ENCODE measurements at places on chromosomes 2 and 18. TPM values are rescaled to one million over a fixed set of nuclear protein-coding genes. Genes with fewer than 3 reads are reported as not detected.
A peak's percentile ranks its signal among the peaks of the same experiment; 100 is the strongest.

DNA sequence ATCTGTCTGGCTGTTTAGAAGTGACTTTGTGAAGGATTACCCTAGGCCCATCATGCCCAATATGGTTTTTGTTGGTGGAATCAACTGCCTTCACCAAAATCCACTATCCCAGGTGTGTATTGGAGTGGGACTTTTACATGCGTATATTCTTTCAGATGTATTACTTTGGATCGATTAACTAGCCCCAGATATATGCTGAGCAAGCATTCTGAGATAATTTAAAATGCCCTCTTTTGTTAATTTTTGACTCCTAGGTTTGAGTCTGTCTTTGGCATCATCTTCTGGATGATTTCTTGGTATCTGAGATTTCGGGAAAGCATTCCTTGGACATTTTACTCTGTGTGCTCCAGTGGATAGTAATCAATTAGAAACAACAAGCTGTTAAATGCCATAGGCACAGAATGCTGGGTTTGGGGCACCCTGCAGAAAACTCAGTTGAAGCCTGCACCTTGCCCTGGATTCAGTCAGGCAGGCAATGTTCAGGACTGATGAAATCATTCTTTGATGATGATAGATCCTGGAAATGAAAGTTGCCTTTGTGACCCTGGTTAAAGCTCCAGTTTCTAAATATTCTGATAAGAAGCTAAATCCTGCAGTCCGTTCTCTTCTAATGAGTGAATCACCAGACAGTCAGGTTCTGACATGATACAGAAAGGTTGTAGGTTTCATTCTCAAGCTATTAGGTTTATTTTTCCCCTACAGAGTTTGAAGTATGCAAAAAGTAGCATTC is 1.1 kb downstream of the UGT1A1 start:
- DNase-seq = no peak

- DNase-seq = no peak
Measured at GRCh38 chr2:41580806-41581205, 467.0 kb upstream of the PKDCC start.

DNA sequence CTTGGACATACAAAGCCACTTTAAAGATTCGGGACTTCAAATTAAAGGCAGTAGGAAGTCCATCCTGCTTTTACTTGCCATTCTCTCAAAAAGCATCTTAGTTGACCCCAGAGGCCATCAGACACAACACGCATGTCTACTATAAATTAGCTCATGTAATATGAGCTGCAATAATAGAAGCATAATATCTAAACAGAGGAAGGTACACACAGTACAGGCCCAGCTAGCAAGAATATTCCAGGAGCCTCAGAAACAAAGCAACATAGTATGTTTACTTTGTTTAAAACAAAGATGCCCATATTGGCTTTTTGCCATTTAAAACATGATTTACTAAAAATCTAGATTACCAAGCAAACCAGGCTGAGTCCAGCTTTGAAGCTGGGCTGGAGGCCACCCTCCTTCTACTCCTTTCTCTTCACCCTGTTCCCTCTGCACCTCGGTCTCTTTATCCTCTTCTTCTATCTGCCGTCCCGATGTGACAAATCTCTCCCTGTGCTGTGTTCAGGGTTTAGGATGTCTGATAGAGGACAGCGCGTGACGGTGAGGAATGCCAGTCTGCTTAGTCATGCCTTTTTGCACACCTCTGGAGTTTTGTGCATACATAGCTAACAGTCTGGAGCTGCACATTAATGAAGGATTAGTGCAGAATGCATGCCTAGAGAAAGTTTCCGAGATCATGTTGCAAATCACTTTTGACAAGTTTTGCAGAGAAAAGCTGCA is 28.2 kb downstream of the DTNA start:
- no peak for DNase-seq

DNA sequence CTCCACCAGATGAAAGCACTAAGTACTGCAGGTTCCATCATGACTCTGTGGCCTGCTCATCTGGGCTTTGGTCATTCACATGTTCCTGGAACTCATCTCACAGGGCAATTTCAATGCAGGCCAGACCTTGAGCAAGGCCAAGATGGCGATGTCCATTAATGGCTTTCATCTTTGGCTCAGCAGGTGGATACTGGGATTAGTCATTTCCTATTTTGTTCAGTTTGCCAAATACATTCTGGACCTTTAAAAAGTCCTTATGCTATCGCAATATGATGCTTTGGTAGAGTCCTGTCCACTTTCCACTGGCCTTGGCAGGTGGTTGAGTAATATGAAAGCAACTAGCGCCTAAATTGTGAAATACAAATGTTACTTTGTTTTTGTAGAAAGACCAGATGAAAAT is 170.1 kb upstream of the REV1 start:
- DNase-seq = no peak

GRCh38 chr2:237351796-237352195 is 62.2 kb downstream of the COL6A3 start:
- no peak for DNase-seq

DNA sequence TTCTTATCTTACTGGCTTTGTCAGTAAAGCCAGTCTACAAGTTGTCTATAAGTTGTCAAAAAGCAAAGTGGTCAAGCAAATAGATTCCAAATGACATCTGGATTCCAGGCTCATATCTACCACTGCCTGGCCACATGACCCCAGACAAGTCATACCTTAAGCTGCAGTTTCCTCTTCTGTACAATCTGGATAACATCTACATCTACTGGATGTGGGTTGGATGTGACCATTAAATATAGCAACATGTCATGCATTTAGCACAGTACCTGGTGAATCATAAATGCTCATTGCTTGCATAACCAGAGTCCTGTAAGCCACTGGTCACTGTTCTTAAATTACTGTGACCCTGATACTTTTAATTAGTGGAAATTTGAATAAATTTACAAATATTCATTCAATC is 16.8 kb downstream of the COBLL1 start:
- no peak for DNase-seq

GRCh38 chr2:167626301-167626700 is 621.1 kb downstream of the STK39 start:
- no peak for DNase-seq

GRCh38 chr2:29733965-29734364 is 187.4 kb downstream of the ALK start:
- no peak for DNase-seq

DNA sequence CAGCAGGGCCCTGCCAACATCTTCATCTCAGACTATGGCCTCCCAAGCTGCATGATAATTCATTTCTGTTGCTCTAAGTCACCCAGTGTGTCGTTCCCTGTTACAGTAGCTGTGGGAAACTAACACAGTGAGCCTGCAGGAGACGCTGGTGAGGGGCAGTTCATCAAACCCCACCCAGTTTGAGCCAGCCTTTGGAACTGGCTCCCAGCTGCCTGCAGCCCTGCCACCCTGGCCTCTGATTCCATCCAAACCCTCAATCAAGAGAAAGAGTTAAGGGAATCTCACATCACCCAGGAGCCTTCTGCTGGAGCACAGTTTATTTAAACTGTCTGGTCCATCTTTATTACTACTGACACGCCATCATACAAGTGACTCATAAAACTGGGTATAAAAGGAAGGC is 64.9 kb upstream of the ZCCHC2 start:
- DNase-seq = no peak

- peak; percentile 4 for DNase-seq
Measured at GRCh38 chr2:211534632-211535031, 978.2 kb downstream of the CPS1 start.

- DNase-seq = no peak
Measured at GRCh38 chr2:239555571-239555905, 154.7 kb upstream of the HDAC4 start.

- peak; percentile 79 for DNase-seq
Measured at GRCh38 chr2:11344956-11345677, 681 bp upstream of the ROCK2 start.

GRCh38 chr2:108239786-108240185 is at the start of gene SULT1C3:
Gene SULT1C3, plus strand, starts transcription at chr2:108239968. Its CDS starts 7,227 bp downstream, at chr2:108247195.
- no peak for DNase-seq

DNA sequence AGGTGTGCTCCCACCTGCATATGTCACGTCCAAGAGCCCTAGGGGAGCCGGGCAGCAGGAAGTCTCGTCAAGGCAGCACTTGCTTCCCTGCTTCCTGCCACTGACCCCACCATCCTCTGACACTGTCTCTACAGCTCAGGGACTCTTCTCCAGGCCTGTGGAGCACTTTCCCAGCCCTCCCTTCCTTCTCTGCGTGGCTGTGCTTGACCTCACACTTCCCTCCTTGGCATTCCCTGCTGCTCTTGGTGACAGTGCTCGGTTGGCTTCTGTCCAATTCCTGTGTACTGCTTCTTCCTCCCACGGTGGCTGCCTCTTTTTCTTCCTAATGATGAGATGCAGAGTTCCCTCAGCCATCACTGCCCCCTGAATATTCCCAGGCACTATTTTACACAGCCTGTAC is 2.8 kb downstream of the CIDEA start:
- DNase-seq = no peak

- no peak for DNase-seq
Measured at GRCh38 chr2:232888839-232889529, 18.9 kb downstream of the SNORC start.

- no peak for DNase-seq
Measured at GRCh38 chr2:120442541-120442922, 96.6 kb downstream of the INHBB start.

DNA sequence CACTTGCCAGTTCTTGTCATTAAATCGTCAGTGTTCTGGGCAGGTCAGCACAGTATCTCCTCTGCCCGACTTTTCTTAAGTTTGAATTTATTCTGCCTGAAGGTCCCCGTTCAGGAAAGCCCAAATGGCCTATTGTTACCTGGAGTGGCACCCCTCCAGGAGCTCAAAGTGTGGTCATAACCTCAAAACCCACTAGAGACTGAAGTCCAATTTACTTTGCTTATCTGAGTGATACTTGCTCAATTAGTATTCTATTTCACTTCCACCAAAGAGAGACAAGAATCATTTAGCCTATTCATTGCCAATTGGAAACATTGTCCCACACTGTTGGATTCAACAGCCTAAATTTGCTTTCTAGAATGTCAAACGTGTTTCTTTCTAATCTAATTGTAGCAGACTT is 375.3 kb downstream of the LNPK start:
- DNase-seq = no peak

- DNase-seq = no peak
Measured at GRCh38 chr18:13077473-13077872, 86.3 kb downstream of the CEP192 start.

GRCh38 chr2:237315170-237315828 is 98.7 kb downstream of the COL6A3 start:
- DNase-seq = peak; percentile 98

- DNase-seq = peak; percentile 88
Measured at GRCh38 chr2:28137221-28137620, 246.7 kb downstream of the BABAM2 start.

DNA sequence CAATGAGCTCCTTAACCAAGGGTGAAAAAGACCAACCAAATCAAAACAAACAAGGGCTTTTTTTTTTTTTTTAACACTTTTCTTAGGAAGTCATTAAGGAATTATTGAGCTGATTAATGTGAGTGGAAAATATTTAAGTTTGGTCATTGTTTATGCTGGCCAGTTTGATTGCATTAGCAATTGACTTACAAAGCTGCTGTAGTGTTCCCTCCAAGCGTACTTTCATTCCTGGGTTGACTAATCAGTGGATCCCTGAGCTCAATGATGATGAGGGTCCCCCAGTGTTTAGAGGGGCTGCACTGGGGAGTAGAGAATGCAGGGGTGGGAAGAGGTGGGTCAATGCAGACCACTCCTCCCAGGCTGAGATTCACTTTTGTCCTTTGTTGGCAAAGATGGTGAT is 119.3 kb downstream of the PRKCE start:
- no peak for DNase-seq

GRCh38 chr2:20490300-20491181 is 43.7 kb downstream of the RHOB start:
- no peak for DNase-seq

DNA sequence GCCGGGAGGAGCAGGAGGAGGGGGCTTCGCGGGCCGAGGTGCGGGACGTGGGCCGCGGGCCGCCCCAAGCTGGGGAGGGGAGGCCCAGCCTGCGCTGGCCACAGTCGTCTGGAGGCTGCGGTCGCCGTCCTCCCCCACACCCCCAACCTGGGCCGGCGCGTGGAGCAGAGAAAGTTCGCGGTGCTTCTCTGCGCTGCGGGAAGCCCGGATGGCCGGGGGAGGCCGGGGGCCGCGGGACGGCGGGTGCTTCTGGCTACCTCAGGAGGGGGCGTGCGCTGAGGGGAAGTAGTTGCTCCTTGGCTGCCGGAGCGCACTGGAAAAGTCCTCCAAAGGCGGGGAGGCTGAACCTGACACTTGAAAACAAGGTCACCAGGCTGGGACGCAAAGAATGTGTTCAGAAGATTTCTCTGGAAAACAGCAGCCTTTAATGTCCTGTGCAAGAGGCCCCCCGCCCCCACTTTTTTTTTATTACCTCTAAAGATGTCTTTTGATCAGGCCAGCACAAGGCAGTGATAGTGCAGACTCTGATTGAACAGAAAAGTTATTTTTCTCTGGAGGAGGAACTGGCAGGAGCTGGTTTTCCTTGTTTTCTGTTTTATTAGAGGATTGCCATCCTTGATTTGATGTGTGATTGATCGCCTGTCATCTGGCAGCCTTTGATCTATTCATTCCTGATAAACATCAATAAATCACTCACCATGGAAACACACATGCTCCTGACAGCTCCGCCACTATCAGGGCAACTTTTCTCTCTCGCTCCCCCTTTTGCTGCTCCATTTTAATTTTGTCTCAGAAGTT is 1.6 kb downstream of the TSHZ1 start:
- no peak for DNase-seq

DNA sequence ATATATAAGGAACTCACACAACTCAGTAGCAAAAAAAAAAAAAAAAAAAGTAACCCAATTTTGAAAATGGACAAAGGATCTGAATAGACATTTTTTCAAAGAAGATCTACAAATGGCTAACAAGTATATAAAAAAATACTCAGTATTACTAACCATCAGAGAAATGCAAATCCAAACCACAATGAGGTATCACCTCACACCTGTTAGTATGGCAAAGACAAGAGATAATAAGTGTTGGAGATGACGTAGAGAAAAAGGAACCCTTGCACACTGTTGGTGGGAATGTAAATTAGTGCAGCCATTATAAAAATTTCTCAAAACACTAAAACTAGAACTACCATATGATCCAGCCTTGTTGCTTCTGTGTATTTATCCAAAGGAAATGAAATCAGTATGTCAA is 5.8 kb upstream of the CNDP1 start:
- DNase-seq = no peak

GRCh38 chr2:45813003-45813941 is 161.8 kb downstream of the PRKCE start:
- no peak for DNase-seq

- peak; percentile 53 for DNase-seq
Measured at GRCh38 chr2:209872675-209873074, 101.0 kb downstream of the UNC80 start.

The MPV17 gene
- total RNA-seq = 108 TPM

The EFEMP1 gene
- total RNA-seq = 5.1 TPM

The YES1 gene
- 124 TPM for total RNA-seq

The CIB4 gene
- not detected for total RNA-seq

The DYSF gene
- total RNA-seq = 114 TPM

The CPS1 gene
- 33.9 TPM for total RNA-seq

The BOLL gene
- total RNA-seq = 0.16 TPM

The DLX2 gene
- total RNA-seq = 0.47 TPM

The TTN gene
- total RNA-seq = 1,034 TPM

The IL36A gene
- total RNA-seq = not detected

All from myocyte (in vitro differentiated cells).